ENCODE measurements at places on chromosomes 12 and 14.

DNA sequence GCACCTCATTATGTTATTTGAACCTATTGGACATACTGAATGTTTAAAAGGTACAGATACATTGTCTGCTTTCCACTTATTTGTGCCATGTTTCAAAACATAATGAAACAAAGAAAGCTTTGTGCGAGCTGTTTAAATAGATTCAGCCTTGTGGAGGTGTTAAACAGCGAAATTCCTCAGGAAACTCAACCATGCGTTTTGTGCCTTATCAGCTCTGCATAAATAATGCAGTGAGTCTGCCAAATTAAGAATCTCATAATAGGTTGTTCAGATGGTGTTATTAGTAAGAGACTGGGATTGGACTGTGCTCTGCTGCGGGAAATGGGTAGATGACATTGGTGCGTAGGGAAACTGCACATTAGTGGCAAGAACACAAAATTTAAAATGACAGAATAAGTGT, 163.7 kb upstream of the CLEC14A start:
- DNase-seq = no peak

DNA sequence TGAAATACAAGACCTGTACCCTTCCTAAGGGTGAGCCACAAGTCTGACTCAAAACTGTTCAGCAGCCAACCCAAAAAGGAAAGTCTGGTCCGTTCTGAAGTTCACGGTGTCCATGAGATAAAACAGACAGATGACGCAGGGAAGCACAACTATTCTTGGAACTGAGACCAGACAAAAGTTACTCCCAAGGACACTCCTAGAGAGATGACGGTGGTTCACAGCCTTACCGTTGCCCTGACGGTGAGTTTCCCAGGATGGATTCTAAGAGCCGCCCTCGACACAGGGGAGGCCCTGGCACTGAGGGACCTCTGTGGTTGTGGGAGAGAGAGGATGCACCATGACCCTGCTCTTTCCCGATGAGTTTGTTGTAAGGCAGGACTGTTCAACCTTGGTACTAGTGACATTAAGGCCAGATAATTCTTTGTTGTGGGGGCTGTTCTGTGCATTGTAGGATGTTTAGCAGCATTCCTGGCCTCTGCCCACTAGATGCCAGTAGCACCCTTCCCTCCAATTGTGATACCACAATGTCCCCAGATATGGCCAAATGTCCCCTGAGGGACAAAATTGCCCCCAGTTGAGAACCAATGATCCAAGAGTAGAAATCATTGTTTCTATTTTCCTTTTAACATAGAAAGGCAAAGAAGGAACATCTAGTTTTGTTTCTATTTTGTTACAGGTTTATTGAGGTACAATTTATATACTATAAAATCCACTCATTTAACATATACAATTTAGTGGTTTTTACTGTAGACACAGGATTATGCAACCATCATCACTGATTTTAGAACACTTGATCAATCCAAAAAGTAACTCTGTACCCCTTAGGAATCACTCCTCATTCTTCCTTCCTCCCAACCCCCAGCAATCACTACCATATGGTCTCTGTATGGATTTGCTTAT, 23.0 kb downstream of the OR10P1 start:
- DNase-seq = peak; percentile 37

- no peak for DNase-seq
Measured at GRCh38 chr12:53550595-53550994, 43.3 kb upstream of the NPFF start.

GRCh38 chr14:56754921-56755320, 55.4 kb downstream of the OTX2 start:
- DNase-seq = no peak

DNA sequence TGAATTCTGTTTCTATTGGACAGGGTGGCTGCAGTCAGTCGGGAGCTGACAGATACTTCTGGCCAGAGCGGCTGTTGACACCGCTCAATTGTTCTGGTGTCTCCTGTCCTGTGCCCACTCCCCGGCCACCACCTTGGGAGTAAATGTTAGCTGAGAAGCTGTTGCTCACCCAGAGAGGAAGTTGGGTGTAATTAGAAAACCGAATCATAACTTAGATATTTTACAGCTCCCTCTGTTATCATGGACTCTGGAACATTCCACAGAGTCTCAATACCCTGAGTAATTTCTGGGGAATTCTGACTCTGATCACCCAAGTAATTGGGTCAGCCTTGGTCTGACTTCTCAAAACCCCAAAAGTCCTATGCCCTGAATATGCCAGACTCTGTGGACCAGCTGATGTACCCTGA, 58.3 kb upstream of the RFLNA start:
- DNase-seq = no peak

DNA sequence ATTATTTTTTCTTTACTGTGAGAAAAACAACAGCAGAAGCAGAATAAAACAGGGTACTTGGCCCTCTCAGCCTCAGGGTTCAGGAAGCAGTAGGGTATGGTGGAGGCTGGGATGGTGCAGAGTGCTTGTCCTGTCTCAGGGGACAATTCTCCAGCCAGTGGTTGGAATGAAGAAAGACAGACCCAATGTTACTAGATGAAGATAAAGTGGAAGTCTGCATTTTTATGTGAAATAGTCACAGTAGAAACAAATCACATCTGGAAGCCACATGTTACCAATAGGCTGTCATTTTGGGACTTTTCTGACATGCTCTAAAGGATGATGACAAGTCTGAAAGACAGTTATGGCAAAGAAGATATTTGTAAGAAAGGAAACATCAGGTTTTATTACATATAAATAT, 32.3 kb downstream of the PROX2 start:
- DNase-seq = no peak

DNA sequence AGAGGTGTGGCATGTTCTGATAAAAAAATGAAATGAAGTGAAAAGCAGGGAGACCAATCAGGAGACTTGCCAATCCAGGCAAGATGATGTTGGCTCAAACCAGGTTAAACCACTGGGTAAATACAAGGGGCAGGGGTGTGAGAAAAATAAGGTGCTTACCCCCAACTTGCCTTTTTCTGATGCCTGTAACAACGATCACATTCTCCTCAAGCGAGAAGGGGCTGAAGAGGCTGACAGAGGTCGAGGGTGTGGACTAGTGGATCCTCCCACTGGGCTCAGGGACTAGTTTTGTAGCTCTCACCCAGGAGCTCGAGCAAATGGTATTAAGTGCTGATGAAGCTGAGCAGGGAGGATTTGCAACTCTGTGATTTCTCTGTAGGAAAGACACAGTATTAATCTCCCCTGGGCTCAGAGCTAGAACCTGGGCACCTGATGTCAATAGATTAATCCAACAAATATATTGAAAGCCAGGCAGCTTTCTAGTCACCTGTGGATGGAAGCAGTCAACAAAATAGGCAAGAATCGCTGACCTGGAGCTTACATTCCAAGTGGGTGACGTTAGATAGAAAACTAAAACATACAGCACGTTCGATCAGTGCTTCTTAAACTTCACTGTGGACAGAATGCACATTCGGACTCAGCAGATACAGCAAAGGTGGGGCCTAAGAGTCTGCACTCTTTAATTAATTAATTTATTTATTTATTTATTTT, 15.2 kb upstream of the EAPP start:
- no peak for DNase-seq

- no peak for DNase-seq
Measured at GRCh38 chr14:94173471-94173884, 644 bp upstream of the PPP4R4 start.

DNA sequence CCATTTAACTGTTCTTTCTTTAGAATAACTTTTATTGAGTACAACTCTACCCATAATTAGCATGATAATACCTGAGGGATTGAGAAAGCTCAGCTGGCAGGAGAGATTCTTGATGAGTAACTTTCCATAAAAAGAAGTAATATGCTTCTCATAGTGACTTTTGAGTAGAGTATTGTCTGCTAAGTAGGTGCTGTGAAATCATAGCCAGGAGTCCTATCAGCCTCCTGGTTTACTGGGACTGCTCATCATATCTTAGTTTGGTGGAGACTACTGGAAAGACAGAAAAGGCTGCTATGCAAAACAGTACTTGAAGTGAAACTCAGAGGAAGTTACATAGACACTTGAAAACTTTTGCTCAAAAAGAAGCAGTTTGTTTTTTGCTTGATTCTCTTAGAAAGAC, 113.3 kb upstream of the ATP2B1 start:
- peak; percentile 32 for DNase-seq

DNA sequence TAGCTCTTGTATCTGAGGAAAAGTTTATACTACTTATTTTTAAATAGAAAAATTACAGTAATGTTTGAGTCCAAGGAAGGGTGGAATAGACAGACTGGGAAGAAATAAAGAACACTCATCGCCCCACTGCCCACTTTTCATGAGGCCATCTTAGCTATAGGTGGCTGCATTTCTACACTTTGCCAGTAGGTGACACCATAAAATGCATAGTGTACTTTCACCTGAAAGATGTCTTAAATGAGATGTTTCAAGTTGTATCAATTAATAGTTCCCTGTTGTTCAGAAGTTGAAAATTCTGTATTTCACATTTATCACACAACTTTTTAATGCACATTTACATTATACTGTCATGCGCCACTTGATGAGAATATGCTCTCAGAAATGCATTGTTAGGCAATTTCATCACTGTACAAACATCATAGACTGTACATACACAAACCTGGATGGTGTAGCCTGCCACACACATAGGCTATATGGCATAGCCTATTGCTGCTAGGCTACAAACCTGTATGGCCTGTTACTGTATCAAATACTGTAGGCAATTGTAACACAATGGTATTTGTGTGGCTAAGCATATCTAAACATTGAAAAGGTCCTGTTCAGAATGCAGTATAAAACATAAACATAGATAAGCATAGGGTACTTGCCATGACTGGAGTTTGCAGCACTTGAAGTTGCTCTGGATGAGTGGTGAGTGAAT, 27.6 kb downstream of the PMCH start:
- peak; percentile 59 for DNase-seq

- DNase-seq = no peak
Measured at GRCh38 chr12:77648716-77649115, 182.0 kb upstream of the NAV3 start.

- DNase-seq = no peak
Measured at GRCh38 chr12:128385736-128386135, 118.8 kb downstream of the TMEM132C start.

DNA sequence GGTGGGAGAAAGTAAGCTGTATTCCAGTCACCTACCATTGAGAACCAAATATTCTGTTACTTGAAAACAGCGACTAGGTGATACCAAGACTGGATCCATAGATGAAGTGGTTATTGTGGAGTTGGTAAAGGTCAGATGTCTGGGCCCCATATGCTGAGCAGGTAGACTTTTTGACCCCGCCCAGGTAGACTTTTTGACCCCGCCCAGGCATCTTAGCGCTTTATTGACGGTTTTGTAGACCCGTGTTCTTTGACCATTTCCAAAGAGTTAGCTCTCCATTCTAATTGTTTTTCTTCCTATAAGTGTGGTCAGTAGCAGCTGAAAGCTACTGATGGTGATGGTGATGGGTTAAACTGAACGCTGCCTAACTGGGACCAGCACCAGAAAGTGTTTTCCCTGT, 61.6 kb downstream of the SLC8A3 start:
- DNase-seq = no peak

GRCh38 chr12:22543246-22544037, 900 bp downstream of the C2CD5 start:
- DNase-seq = peak; percentile 83

DNA sequence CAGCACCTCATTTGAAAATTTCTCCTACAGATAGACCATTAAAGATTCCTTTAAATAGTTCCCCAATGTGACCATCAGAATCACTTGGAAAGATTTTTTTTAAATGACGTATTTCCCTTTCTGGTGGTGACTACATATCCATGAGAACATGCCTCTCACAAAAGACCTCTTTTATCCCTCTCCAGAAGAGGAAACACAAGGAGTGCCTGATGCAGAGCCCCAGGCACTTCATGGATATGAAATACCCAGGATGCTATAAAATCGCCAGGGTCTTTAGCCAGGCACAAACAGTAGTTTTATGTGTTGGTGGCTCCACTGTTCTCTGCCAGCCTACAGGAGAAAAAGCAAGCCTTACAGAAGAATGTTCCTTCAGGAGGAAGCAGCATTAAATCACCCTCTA, 97.1 kb downstream of the ETNK1 start:
- DNase-seq = no peak

- DNase-seq = no peak
Measured at GRCh38 chr12:130016194-130016593, 112.4 kb upstream of the TMEM132D start.

GRCh38 chr14:32662211-32662610, 276.5 kb upstream of the NPAS3 start:
- no peak for DNase-seq

DNA sequence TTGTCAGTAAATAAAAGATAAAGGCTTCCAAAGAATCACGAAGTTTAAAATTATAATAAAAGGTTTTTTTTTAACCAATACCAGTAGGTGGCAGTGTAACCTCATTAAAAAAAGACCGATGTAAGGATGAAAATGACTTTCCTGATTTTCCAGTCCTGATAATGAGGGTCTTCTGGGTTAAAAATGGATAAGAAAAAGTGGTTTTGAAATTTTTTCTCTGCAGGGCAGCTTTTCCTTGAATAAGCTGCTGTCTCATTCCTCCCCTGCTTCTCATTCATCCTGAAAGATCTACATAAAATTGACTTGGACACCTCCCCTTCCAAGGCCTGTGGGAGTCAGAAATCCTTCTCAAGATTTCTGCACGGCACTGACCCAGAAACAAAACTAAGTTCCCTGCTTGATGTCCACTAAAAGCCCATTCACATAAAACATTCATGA, 58.9 kb upstream of the FBXO33 start:
- DNase-seq = peak; percentile 36

GRCh38 chr14:88085736-88086135, 80.8 kb downstream of the GPR65 start:
- no peak for DNase-seq

All from GM12865 (cell line).